ENCODE measurements at places on chromosomes 6 and 20.
A peak's percentile ranks its signal among the peaks of the same experiment; 100 is the strongest.

GRCh38 chr20:19501476-19502115 is 256.5 kb upstream of the RIN2 start:
- DNase-seq: no peak

- DNase-seq: no peak
Measured at GRCh38 chr6:104728448-104728847, 131.3 kb downstream of the HACE1 start.

DNA sequence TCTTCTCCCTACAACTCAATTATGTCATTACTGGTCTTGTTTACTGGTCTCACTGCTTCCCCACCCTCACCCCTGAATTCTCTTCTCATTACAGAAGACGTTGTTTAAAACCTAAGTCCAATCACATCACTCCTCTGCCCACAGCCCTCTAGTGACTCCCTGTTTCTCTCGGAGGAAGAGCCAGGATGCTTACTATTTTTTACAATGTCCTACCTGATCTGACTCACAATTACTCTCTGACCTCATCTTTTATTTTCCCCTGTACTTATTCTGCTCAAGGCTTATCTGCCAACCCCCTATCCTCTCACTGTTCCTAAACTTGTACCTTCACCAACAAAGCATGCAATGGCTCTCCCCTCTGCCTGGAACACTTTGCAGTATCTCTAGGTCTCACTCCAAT is 400.4 kb upstream of the PTCHD4 start:
- no peak for DNase-seq

DNA sequence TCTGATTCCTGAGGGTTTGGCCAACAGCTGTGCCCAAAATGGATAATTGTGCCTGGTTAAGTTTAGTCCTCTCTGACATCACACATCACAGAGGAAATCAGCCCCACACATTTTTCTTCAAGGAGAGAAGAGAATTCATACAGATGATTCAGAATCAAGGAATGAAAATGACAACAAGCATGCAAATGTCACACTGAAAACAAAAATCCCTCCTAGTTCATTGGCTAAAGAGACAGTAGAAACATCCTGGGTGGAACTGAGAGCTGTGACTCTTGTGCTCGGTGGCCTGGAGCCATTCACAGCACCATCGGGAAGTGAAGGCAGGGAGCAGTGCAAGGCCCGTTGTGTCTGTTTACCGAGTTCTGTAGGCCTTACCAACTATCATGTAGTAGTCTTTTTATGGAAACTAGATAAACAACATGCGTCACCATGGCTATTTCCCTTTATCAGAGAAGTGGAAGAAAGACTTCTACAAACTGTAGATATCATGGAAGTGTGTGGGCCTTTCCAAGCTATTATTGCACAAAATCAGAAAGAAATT is 81.7 kb upstream of the TENT5A start:
- DNase-seq: peak; percentile 13

GRCh38 chr20:8078528-8078914 is 53.5 kb upstream of the PLCB1 start:
- no peak for DNase-seq

GRCh38 chr6:39196673-39197091 is 32.6 kb downstream of the KCNK5 start:
- DNase-seq: no peak

DNA sequence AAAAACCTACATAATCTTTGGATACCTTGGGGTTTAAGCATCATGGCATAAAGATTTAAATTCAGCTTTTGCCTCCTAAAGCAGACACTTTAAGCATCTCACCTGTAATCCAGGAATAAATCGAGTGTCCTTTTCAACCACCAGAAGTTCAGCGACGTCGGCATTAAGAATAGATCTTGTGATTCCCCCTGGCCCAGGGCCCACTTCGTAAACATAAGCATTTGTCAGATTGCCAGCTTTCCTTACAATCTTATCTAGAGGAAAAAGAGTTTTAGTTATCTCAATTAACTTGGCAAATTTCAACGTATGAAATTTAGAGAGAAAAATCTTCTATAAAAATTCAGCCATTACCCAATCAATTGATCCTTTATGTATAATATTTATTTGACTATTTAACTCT is 3.2 kb downstream of the TFB1M start:
- no peak for DNase-seq

GRCh38 chr6:104003803-104004516 is 855.8 kb downstream of the HACE1 start:
- no peak for DNase-seq

GRCh38 chr20:17505636-17506517 is 25.3 kb downstream of the BFSP1 start:
- no peak for DNase-seq

- DNase-seq: no peak
Measured at GRCh38 chr6:158909938-158910337, 90.1 kb downstream of the RSPH3 start.

DNA sequence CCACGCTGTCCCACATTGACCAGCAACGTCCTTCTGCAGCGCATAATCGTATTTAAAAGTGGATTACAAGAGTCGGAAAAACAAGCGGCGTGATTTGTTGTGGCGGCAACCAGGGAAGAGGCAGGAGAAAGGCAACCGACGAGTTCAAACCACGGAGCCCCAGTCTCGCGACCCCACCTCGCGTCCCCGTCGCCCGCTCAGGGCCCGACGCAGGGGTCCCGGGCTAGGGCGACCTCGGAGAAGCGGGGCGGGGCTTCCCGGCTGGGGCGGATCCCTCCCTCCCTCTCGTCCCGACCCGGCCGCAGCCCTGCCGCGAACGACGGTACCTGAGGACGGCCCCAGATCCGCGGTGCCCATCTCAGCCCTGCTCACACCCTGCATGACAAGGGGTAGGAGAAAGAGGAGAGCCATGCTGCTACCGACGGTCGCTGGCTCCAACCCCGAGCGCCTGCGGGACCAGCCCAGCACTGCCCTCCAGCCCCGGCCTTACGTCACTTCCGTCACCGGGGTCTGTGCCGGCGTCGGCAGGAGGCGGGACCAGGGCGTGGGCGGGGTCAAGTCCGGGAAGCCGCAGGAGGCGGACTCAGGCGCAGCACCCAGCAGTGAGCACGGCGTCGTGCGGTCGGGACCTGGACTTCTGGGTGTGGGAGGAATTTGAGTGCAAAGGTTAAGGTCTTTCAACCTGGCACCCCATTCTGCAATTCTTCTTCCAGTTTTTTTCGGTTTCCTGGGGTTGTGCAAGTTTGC is at the start of gene IFNGR1:
Gene IFNGR1 (minus strand): TSS at position 469 of the 747 bp plus-strand sequence. CDS start 58 bp downstream, at position 411.
- peak; percentile 69 for DNase-seq

- DNase-seq: no peak
Measured at GRCh38 chr6:71287038-71287437, 1.6 kb upstream of the OGFRL1 start.

DNA sequence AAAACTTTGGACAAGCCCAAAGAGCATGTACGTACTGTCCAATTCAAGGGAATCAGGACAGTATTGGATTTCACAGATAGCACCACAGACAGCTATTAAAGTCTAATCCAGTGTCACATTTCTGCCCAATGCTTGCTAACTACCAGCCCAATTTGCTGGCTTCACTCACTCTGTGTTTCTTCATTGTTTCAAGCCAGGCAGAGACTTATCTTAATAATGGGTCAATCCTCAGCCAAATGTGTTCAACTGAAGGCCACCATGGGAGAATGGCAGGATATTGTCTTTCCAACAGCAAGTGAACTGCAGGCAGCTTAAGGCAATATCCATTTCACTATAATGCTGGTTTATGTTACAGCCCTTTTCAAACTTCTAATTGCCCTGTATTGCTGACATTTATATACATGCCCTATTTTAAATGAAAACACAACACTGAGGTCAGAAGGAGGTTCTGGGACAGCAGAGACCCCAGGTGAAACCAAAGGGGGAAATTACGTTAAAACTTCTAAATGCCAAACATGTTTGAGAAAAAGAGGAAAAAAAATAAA is 142.1 kb upstream of the RSPO3 start:
- no peak for DNase-seq

GRCh38 chr6:124688369-124688768 is 273.9 kb upstream of the RNF217 start:
- no peak for DNase-seq

GRCh38 chr6:131924881-131925474 is 26.2 kb downstream of the CCN2 start:
- no peak for DNase-seq

- no peak for DNase-seq
Measured at GRCh38 chr6:75600768-75601167, 912 bp upstream of the SENP6 start.

- DNase-seq: no peak
Measured at GRCh38 chr6:129875610-129876520, 14.8 kb upstream of the TMEM244 start.

DNA sequence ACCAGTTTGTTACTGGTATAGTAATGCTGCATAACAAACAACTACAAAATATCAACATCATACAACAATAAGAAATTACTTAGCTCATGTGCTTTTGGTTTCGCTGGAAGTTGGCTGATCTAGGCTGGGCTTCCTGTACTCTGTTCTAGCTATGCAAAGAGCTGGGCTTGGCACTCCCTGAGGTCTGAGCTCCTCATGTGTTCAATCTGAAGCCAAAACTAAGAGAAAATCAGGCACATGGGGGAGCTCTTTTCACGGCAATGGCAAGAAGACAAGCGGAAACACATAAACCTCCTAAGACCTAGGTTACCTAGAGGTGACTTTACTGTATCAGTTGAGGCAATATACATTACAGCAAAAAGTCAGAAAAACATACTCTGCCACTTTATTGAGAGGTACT is 574.2 kb downstream of the KHDRBS2 start:
- no peak for DNase-seq

GRCh38 chr6:84897988-84898594 is 133.7 kb upstream of the TBX18 start:
- no peak for DNase-seq

- no peak for DNase-seq
Measured at GRCh38 chr6:57262901-57263694, 41.0 kb upstream of the RAB23 start.

GRCh38 chr6:30655743-30656094 is 8.8 kb downstream of the C6orf136 start:
- no peak for DNase-seq

DNA sequence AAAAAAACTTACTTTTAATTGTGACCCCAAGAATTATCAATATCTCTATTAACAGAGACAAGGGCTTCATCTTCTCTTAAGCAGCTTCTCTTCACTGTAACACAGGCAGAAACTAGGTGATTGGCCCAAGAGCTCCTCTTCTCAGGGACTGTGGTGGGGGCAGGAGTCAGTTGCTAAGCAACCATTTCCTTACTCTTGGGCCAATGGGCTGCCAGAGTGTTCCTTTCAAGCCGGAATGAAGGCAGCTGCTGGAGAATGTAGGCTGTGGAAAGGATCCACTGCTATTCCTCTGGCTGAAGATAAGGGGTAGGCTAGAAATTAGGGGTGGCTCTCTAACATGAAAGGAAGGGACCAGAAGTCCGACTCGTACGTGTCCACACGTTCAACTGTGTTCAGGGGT is at the start of gene SEL1L2:
Gene SEL1L2 (minus strand): TSS at position 150 of the 400 bp plus-strand sequence. CDS start 80 bp downstream, at position 70.
- no peak for DNase-seq

GRCh38 chr6:159540152-159540551 is 152.9 kb downstream of the SOD2 start:
- DNase-seq: no peak

- no peak for DNase-seq
Measured at GRCh38 chr20:45164906-45165305, 9.8 kb upstream of the PI3 start.

- no peak for DNase-seq
Measured at GRCh38 chr6:22284666-22285065, 12.2 kb downstream of the PRL start.

DNA sequence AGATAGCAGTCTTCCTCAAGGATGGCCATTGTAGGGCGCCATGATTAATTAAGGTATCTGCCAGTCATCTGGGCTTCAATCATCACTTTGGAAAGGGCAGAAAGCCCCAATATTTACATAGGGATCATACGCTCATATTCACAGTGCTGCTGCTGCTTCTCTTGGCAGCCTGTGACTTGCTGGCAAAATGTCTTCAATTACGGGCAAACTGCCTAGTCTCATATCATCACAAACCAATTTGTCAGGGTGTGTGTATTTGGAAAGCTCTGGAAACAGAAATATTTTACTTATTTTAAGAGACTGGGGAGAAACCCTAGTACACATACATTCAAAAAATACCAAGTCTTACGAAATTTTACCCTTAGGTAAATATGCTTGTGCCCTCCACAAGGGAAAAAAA is 77.6 kb downstream of the SAMD5 start:
- DNase-seq: no peak

GRCh38 chr6:33454009-33454946 is at the start of gene ZBTB9:
ZBTB9 (plus strand) TSS chr6:33454576; CDS start chr6:33455101, 525 bp downstream.
- peak; percentile 88 for DNase-seq

GRCh38 chr6:118810420-118811027 is 83.4 kb upstream of the ASF1A start:
- no peak for DNase-seq

DNA sequence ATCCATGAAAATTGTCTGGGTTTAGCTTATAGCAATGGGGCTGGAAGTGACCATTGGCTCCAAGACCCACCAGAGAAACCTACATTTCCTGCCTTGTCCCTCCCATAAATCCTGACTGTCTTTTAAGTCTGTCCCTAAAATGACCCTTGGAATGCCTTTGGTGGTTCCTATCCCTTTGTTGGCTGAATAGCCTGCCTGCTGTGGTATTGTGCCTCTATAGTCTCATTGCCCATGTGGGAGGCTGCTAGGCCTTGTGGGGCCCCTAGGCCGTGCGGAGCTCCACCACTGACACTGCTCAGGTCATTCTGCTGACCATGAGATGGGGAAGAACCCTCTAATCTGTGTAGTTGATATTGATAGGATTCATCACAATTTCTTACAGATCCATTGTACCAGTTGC is 43.3 kb downstream of the SCP2D1 start:
- DNase-seq: no peak

- no peak for DNase-seq
Measured at GRCh38 chr6:1079525-1079924, 232.4 kb upstream of the FOXQ1 start.

GRCh38 chr6:157060440-157060952 is 262.8 kb downstream of the TMEM242 start:
- no peak for DNase-seq

GRCh38 chr6:126824226-126824625 is 294.2 kb upstream of the RSPO3 start:
- no peak for DNase-seq

DNA sequence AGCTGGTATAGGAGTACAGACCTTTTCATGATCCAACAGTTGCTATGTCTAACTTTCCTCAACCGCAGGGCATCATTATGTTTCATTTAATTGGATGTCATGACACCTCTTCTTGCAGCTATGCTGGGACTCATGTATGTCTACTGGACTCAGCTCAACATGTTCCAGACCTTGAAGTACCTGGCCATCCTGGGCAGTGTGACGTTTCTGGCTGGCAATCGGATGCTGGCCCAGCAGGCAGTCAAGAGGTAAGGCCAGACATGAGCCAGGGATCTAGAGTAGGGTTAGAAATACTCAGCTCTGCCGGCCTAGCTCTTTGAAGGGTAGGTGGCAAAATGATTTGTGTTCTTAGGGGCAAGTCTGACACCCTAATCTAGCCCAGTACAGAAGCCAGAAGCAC is 25.2 kb downstream of the GHRH start:
- no peak for DNase-seq

- no peak for DNase-seq
Measured at GRCh38 chr20:25160467-25160866, 35.0 kb upstream of the ENTPD6 start.

- DNase-seq: no peak
Measured at GRCh38 chr6:145055567-145055966, 679.8 kb downstream of the EPM2A start.

Measured in brain pericyte (primary cell).